CD4-positive, alpha-beta T cell treated with Interleukin-4 for 4 hours (primary cell): ENCODE measurements at places on chromosomes 6 and 20.

DNA sequence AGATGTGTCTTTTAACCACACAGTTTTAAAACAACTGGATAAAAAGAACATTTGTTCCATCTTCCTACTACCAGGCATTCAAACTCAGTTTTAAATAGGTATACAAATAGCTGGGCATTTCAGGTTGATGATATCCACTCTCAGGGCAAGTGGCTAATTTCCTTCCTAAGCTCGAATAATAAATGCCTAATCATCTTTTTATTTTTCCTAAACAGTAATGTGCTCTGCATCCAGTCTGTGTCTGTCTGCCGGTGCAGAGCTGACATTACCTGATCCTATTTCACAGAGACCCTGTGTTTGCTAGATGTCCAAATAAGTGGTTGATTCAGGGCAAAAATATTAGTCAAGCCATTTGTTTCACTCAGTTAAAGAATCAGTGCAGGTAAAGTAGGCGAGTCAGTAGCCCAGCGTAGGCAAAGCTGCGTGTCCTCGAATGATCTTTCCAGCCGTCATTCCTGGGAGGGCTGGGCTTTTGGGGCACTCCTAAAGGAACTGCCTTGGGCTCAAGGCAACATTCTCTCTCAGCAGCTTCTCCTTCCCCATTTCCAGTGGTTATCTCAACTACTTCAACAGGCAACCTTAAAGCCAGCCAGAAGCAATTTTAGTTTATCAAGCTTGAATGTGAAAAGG is 74.2 kb upstream of the BMP2 start:
- no peak for DNase-seq

DNA sequence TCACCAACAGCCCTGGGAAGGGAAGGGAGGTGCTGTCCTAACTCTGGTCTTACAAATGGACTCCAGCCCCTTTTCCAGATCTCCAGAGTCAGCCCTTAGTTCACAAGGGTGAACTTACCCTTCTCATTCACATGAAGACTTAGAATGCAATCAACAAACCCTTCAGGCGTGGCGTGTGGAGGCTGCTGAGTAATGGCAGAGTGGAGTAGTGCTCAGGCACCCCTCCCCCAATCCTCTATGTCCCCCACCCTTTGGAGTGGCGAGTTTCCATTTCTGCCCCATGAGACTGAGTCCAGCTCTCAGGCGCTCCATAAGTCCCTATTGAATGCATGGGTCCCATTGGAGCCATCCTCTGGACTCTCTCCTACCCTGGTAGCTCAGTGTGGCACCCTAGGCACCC is 3.3 kb downstream of the SNAI1 start:
- no peak for DNase-seq

- no peak for DNase-seq
Observed at GRCh38 chr6:30799210-30799609, 54.9 kb upstream of the IER3 start.

GRCh38 chr6:160279850-160280249 is 21.2 kb upstream of the SLC22A2 start:
- DNase-seq = no peak

GRCh38 chr6:75631859-75632635 is 30.4 kb downstream of the SENP6 start:
- no peak for DNase-seq

DNA sequence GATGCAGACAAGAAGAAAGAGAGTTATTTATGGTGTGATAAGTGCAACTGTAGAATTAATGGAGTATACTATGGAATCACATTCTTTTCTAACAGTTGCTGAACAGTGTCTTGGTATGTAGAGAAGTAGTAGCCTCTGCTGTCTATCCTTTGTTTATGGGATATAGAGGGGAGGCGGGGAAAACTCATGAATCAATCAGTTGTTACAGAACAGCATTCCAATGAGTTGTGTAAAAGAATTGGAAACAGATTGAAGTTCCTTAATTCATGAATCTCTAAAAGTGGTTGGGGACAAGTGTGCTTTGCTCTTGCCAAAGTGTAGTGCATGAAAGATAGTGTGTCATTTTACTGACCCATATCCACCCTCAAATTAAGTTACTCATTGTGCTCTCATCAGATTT is 77.7 kb downstream of the FLRT3 start:
- DNase-seq = no peak

DNA sequence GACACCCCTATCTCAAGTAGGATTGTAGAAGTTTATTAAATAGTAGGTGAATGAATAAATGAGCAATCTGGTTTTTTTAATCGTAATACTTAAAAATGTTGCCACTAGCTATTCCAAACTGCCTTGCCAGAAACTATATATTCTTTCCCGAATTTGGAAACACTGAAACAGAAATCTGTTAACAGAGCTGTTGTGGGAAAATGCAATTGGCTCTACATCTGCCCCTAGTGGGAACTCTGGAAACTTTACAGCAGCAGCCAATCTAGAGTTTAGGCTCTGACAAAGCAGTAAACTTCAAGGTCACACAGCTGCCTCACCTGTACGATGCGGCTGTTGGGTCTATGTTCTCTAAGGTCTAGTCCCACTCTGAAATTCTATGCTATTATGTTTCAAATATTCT is 41.7 kb downstream of the SYNE1 start:
- DNase-seq = no peak

DNA sequence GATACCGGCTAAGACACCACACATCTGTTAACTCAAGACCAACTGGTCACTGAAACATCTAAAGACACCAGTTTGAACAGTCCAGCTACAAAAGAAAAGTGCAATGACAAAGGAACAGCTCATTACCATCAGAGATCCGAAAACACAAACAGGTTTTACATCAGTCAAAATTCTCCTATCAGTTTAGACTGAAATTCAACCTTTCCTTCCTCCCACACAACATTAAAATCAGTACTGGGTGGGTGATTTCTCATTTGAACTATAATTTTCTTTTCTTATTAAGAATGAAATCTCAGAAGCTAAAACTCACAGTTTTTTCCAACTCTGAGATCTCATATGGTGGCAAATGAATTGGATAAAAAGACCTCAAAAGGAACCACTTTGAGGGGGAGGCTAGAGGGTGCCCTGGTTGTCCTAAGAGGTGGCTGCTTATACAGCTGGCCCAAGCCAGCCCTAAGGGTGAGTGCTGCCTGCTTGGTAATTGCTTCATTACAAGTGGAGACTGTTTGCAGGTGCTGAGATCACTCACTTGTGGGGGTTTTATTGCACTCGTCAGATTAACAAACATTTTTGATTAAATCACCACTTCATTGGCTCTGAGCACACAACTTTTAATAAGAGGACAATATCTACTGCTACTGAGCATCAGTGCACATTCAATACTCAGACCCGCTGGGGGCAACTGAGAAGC is 4.3 kb downstream of the CCDC167 start:
- DNase-seq = no peak

GRCh38 chr6:158642097-158642601 is 2.4 kb downstream of the DYNLT1 start:
- no peak for DNase-seq
